ENCODE measurements at places on chromosomes 11 and 22.

DNA sequence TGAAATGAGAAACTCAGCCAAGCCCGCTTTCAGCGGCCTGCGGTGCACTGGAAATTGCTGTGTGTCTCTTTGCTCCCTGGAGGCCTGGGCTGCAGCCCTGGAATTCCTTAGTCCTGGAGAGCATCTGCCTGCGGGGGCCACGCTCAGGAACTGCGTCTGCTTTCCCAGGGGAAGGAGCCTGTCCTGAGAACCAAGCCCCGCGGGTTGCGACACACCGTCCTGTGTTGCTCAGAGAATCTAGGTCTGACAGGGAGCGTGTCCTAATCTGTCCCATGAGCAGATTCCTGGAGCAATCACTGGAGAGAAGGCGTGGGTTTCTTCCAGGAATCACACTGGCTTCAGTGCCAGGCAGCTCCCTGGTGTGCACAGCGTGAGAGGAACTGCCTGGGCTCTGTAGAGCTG is 708.1 kb downstream of the BRD1 start:
- no peak for DNase-seq

- DNase-seq: peak; percentile 69
Measured at GRCh38 chr22:36160499-36160942, at the start of gene APOL3. APOL3 (minus strand) TSS chr22:36160755; CDS start chr22:36149055, 11,700 bp downstream.

DNA sequence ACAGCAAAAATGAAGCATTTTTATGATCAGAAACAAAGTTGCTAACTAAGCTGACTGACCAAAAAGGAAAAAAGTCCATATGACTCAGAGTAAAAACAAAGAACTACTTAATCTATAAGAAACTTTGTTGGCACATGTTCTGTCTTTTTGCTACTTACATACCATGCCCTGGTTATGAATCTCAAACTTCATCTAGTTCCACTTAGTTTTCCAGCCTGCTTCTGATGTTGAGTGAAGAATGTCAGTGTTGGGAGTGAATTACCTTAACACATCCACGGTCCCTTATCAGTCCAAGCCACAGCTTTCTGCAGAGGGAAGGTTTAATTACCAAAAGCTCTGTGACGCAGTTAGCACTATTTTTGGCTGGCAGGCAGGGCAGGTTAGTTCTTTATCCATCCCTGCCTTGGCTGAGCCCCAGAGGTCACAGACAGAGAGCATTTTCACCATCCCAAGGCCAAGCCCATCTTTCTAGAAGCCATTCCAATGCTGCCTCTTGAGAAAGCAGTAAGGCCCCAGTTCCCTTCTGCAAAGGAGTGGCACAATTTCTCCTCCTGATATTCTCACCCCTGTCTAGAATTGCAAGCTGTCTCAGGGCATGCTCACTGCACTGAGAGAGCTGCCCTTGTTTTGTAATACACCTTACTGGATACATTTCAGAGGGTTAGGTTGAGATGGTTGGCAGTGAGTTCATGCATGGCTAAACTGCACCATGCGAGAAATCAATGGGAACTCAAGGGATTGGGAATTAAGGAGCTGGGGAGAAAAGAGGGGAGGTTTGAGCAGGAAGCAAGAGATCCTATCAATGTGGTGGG is 67.1 kb downstream of the SLC1A2 start:
- DNase-seq: no peak

DNA sequence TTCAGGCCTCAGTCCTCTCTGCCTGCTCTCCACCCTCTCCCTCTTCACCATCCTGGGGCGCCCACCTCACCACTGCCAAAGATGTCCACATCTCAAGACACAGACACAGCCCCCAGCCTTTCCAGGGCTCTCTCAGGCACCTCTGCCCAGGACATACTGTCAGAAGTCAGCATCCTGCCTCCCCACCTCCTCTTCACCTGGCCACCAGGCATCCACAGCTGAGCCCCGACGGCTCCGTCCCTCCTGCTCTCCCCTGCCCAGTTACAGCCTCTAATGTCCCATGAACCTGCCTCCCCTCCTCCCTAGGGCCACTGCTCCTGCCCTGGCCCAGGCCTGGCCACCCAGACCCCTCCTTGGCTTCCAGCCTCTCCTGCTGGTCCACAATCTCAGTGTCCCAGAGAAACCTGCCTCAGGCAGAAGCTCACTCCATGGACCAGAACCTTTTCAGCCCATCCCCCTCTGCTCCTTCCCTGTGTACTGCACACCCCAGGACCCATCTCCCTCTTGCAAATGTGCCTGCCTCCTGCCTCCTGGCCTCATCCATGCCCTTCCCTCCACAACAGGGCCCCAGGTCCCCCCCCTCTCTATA is 3.2 kb downstream of the LTBP3 start:
- DNase-seq: no peak

- DNase-seq: no peak
Measured at GRCh38 chr11:39011797-39012196, 2413.8 kb upstream of the RAG2 start.

GRCh38 chr22:26957897-26958296 is 300.5 kb downstream of the MIAT start:
- no peak for DNase-seq

DNA sequence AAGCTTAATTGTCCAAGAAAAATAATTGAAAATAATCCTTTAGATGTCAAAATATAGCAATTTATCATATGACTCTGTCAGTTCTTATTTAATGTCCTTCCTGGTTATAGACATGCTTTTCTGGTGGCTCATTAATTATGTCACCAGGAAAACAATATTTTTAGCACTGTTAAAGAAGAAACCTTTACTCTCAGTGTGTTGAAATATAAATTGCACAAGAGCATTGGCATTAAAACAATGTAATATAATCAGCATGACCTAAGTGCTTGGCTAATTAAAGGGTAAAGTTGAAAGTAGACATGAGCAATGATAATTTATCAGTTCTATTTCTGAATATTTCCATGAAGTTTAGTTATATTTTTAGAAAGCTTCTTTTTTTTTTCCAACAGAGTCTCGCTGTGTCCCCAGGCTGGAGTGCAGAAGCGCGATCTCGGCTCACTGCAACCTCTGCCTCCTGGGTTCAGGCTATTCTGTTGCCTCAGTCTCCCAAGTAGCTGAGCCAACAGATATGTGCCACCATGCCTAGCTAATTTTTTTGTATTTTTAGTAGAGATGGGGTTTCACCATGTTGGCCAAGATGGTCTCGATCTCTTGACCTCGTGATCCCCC is 232.3 kb downstream of the JRKL start:
- DNase-seq: no peak

Data from suppressor macrophage treated with lipopolysaccharide for 1 hour (primary cell).